ENCODE measurements at places on chromosomes 5 and 9.

GRCh38 chr5:176784218-176785165 is 25.9 kb upstream of the UNC5A start:
- no peak for DNase-seq

DNA sequence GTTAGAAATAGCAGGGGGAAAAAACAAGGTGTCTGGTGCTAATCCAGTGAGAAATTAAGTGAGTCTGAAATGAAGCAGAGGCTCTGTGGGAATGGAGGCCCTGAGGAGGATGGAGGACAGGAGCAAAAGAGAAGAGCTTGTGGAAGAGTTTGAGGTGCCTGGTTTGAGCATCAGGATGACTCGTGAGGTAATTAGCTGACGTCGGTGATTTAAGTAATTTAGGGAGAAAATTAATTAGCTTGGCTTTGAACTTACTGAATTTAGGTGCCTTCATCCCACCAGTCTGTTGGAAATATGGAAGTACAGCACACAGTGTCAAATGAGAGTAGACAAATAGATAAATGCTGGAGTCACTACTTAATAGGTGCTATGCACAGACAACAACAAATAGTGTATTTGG is 103.0 kb upstream of the CDH6 start:
- DNase-seq = no peak

DNA sequence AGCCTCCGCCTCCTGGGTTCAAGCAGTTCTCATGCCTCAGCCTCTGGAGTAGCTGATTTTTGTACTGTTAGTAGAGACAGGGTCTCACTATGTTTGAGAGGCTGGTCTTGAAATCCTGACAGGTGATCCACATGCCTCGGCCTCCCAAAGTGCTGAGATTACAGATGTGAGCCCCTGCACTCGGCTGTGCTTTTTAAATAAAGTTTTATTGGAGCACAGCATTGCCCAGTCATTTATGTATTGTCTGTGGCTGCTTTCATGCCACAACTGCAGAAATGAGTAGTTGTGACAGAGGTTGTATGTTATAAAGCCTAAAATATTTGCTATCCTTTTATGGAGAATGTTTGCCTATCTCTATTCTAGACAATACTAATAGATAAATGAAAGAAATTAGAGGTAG is 169.2 kb downstream of the AOPEP start:
- no peak for DNase-seq

GRCh38 chr5:10057356-10057755 is 192.3 kb downstream of the ATPSCKMT start:
- no peak for DNase-seq

- no peak for DNase-seq
Measured at GRCh38 chr9:129379181-129379836, 201.2 kb upstream of the IER5L start.

- no peak for DNase-seq
Measured at GRCh38 chr9:78756813-78757510, 460.0 kb downstream of the PSAT1 start.

DNA sequence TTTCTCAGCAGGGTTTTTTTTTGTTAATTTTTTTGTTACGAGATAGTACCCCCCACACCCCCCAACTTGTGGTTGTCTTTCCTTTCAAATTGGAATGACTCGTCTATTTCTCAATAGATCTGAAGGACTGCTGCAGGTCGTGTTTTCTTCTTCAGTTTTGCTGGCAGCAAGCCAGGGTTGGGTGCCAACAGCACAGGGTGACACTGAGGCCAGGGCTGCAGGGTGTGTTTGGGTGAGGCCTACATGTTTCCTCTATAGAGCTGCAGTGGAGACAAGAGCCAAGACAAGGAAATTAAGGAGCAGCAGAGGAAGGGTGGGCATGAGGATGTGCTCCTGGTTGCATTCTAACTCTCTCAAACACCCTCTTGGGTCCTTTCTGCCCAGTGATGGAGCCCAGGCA is 52.2 kb downstream of the NXNL2 start:
- no peak for DNase-seq
